ENCODE measurements at places on chromosomes 11 and 22.
A peak's percentile ranks its signal among the peaks of the same experiment; 100 is the strongest.

- no peak for DNase-seq
These were observed 43.8 kb downstream of the FLI1 start for GRCh38 chr11:128737704-128738103.

DNA sequence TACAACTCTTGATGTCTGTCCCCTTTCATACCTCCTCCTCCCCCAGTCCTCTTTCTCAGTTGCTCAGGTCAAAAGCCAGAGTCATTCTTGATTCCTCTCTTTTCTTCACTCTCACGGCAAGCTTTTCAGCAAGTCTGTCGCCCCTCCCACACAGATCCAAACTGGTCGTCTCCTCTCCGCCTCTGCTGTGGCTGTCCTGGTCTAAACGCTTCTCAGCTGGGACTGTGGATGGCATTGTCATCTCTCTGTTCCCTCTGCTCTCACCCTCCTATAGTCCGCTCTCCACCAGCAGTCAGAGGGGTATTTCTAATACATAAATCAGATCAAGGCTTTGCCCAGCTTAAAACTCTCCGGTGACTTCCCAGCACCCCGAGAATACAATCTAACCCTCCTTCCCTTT is 46.8 kb upstream of the SPATA19 start:
- DNase-seq = no peak

- no peak for DNase-seq
These were observed 6.0 kb upstream of the PAX6 start for GRCh38 chr11:31817054-31817620.

DNA sequence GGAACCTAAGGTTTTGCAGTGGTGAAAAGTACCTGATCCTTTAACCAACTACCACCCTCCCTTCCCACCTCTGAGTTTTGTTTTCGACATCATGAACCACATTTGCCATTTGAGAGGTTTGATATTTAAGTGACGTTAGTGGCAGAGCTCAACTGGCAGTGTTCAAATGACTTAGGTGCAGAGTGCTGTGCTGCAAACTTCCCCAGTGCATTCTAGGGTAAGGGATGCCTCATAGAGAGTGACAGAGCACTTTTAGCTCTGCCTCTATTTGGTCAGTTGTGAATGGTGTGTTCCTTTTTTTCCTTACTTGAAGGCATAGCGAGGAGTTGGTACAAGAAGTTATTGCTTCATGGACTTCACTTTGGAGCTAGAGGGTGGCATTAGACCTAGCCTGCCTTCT is 9.4 kb downstream of the BMAL1 start:
- DNase-seq = peak; percentile 46

GRCh38 chr11:102573851-102574250 is 43.3 kb upstream of the MMP7 start:
- no peak for DNase-seq

GRCh38 chr11:32186118-32186517 is 95.2 kb downstream of the RCN1 start:
- DNase-seq = no peak

DNA sequence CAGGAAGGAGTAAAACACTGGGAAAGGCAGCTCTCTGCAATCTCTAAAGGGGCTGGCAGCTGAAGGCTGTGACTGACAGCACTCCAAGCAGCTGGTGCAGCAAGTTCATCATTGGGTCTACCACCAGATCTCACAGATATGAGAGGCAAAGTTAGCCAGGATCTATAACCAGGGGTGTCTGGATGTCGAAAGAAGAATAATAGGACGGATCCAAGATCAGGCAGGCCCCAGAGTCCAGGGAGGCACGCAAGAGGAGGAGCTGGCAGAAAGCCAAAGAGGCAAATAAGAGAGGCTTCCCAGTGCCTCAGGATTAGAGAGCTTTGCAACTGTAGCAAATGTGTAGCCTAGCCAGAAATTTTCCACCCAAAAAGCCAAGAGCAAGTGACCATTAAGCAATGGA is 77.1 kb downstream of the RBMXL2 start:
- DNase-seq = no peak

GRCh38 chr22:49523374-49524008 is 304.2 kb downstream of the BRD1 start:
- DNase-seq = no peak

GRCh38 chr11:33779849-33780528 is 5.7 kb upstream of the FBXO3 start:
- DNase-seq = no peak

DNA sequence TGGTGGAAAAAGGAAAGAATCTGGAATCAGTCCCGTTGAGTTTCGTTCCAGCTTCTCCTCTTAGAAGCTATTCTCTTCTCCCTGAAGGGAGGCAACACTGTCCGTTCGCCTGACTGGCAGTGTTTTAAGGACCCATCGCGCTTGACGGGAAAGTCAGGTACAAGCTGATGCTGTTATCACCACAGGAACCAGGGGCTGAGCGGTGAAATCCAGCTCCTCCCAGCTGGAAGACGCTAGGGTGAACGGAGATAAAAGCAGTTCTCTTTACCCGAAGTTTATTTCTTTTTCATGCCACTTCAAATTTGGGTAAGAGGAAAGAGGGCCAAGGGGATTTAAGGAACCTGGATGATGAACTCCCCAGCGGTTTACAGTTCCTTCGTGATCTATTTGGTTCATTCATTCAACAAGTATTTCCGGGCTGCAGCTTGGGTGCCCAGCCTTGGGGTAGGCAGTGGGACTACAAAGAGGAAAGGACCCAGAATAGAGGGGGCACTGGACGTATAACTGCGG is 551 bp upstream of the DEUP1 start:
- DNase-seq = no peak

GRCh38 chr11:11605181-11605580 is 16.6 kb downstream of the GALNT18 start:
- DNase-seq = no peak

- no peak for DNase-seq
These were observed 757.5 kb downstream of the NTM start for GRCh38 chr11:132127900-132128288.

DNA sequence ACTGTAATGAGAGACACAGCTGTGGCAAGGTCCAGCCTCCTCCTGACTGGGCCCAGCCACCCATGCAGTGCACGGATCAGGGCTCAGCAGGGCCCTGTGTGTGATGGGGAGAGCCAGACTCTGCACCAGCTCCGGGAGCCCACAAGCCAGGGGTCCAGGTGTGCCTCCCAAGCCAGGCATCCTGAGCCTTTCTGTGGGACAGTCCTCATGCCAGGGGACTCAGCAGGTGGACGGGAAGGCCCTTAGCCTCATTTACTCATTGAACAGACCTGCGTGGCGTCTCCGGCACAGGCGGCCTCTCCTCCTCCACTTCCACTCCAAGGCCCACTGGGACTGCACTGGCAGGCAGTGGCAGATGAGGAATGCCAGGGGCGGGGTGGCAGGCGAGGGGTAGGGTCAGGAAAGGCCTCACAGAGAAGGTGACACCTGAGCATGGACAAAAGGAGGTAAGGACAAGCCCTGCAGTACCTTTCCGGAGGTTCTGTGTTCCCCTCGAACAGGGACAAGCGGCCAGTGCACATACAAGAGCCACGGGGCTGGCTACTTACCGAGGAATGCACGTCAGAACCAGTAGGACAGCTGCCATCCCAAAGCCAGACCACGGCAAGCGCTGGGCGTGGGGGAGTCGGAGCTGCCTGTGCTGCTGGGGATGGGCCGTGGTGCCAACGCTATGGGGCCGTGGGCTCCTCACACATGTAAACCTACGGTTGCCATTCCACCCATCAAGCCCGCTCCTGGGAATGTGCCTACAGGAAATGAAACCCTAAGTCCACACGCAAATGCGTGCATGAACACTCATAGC is 52.7 kb downstream of the IGF2 start:
- no peak for DNase-seq

DNA sequence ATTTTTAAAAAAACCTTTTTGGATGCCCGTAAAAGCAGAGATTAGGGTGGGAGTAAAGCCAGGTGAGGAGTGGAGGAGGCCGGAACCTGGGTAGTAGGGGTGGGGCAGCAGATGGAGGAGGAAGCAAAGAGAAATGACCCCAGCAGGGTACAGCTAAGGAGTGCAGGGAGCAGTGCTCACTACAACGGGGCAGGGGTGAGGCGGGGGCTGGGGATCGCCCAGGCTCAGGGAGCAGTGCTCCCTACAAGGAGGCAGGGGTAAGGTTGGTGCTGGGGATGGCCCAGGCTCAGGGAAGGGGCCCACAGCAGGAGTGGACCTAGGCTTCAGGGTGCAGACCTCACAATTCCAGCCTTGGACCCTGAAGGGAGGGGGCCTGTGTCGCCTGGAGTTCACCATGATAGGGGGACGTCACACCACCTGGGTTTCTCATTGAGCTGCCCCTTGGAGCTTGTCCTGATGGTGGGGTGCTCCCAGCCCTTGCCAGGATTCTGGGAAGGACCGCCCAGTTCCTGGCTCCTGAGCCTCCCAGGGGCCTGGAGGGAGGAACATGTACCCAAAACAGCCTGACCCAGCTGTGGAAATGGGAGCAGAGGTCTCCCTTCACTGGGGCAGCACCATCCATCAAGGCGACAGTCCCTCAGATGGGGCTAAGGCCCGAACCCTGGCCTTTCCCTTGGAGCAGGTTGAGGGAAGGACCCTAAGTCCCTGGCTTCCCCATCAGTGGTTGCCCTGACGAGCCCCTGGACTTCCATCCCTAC is 2.9 kb upstream of the PNPLA2 start:
- DNase-seq = no peak

GRCh38 chr11:118100691-118101232 is 14.0 kb upstream of the SMIM35 start:
- no peak for DNase-seq

DNA sequence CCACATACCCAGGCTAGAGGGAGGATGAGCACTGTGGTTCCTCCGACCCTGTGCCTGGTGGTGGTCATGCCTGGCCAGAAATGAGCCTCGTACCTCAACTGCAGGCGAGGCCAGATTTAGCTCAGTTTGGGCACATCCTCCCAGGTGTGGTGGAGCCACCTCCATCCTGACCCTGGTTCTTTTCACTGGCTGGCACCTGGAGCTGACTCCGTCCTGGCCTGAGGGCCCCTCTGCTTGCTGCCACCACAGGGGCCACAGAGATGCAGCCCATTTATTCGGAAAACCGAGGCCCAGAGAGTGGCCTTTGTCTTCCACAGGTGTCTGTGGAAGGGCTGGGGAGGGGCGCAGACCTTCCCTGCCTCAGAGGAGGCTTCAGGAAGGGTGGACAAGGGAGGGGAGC is 9.0 kb upstream of the ARFGAP3 start:
- no peak for DNase-seq

DNA sequence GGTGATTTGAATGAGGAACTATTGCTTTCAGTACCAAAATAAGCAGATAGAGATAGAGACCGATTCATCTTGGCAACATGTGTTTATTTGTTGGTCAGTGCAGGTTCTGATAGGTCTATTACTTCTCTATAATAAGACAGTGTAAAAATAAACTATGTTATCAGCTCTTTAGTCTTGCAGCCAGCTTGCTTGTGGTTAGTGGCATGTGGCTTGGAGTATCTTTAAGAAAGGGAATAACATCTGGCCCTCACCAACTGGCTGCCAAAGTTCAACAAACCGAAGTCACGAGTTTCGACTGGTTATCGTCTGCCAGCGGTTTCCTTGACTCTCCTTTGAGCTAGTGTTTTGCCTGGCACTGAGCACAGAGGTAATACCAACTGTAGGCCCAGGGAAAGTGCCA is 71.8 kb downstream of the CTTN start:
- DNase-seq = no peak

GRCh38 chr11:10606536-10607208 is 38.2 kb upstream of the LYVE1 start:
- no peak for DNase-seq

- DNase-seq = no peak
These were observed 3.3 kb upstream of the LIN7C start for GRCh38 chr11:27509908-27510307.

- no peak for DNase-seq
These were observed 360.3 kb upstream of the SYN3 start for GRCh38 chr22:33418484-33418883.

DNA sequence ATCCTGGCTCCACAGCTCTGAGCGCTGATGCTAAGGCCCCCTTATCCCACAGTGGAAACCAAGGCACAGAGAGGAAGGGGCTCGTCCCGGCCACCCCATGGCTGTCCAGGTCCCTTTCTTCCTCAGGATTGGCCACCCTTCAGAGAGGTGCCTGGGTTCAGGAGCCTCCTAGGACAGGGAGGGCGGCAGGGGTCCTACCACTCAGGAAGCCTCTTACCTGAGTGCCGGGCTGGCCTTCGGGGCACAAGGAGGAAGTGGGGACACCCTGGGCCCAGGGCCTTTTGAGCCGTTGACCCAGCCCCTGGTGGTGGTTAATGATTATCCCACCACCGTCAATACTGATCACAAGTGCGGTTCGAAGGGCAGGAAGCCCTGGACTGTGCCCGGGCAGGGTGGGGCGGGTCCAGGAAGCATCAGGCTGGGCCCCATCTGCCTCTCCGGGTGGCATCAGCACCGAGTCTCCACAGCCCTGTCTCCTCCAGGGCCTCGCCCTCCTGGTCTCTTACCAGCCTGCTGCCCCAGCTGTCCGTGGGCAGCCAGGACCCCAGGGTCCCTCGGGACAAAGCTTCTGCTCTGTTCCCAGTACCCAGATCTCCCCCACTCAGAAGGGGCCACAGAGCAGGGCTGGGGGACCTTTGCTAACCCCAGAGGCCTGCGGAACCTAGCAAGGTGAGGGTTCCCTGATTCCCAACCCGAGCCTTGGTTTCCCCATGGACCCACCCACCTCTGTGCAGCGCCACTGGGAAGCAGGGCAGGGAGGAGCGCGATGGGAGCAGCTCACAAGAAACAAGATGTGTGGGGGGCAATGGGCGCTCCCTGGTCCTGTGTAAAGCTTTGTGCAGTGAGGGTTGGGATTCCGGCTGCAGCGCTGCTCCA is 15.0 kb upstream of the EHD1 start:
- no peak for DNase-seq

- no peak for DNase-seq
These were observed 15.7 kb upstream of the POU2AF3 start for GRCh38 chr11:111282562-111283075.

- peak; percentile 87 for DNase-seq
These were observed 3.7 kb downstream of the CATSPER1 start for GRCh38 chr11:66022401-66023185.

GRCh38 chr22:31223786-31224191 is 11.7 kb downstream of the LIMK2 start:
- no peak for DNase-seq

DNA sequence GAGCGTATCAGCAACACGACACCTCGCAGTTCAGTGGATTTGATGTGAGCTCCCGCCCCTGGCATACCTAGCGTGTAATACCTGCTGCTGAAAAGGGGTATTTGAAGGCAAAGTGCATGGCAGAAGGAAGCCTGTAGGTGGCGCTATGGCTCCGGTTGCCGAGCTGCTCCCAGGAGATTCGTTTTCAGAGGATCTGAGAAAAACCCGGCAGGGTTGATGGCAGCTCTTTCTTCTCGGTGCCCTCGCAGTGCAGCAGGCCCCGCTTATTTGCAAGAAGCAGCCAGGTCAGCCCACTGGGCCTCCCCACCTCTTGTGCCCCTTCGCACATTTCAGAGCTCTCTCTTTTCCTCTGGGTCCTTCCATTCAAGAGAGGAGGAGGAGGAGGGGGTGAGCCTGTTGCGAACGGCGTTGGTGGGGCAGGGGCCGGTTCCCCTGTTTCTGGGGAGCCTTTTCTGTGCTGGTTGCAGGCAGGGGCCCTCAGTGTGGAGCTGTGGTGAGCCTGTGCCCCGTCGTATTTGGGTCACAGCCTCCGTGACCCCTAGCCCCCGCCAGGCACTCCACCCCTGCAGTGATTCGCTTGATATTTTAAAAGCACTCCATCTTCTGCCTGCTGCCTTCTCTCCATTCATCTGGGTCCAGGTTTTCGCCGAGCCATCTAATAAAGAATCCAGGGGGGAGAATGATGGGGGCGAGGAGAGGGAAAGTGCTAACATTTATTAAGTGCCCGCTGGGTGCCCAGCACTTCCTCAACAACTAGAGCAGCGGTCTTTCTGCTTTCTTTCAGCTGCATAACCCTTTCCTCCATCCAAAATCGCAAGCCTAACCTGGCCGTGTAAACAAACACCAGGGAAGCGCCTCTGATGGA is 85.3 kb upstream of the SYT13 start:
- DNase-seq = peak; percentile 76

- no peak for DNase-seq
These were observed 9.8 kb downstream of the RPL27A start for GRCh38 chr11:8692417-8692816.

Measured in stimulated activated CD4-positive, alpha-beta T cell treated with anti-CD3 and anti-CD28 coated beads, Interleukin-15, amount 100 ng/mL, for 24 hours (primary cell).